ENCODE measurements at places on chromosomes 13 and 19. TPM values are rescaled to one million over a fixed set of nuclear protein-coding genes. Genes with fewer than 3 reads are reported as not detected.

DNA sequence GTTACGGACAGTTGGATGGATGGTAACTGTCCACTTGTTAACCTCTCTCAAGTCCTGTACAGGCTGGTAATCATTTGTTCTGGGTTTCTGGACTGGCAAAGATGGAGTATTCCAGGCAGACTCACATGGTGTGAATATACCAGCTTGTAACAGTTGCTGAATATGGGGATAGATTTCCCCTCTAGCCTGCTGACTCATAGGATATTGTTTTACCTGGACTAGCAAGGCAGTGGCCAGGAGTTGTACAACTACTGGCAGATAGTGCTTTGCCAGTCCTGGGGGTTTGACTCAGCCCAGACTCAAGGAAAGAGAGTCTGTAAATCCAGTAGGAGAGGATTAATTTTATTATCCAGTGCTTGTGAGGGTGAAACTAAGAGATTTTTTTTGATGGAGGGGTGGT is 74.0 kb downstream of the ZNF100 start:
- H3K27me3 ChIP-seq = no peaks in the 10 kb centered on the region
- DNase-seq = no peak
- no peak overlapping the region for H3K27ac ChIP-seq
- H3K36me3 ChIP-seq = no peaks in the 10 kb centered on the region
- H3K4me3 ChIP-seq = no peak overlapping the region
- H3K4me1 ChIP-seq = no peaks in the 10 kb centered on the region

DNA sequence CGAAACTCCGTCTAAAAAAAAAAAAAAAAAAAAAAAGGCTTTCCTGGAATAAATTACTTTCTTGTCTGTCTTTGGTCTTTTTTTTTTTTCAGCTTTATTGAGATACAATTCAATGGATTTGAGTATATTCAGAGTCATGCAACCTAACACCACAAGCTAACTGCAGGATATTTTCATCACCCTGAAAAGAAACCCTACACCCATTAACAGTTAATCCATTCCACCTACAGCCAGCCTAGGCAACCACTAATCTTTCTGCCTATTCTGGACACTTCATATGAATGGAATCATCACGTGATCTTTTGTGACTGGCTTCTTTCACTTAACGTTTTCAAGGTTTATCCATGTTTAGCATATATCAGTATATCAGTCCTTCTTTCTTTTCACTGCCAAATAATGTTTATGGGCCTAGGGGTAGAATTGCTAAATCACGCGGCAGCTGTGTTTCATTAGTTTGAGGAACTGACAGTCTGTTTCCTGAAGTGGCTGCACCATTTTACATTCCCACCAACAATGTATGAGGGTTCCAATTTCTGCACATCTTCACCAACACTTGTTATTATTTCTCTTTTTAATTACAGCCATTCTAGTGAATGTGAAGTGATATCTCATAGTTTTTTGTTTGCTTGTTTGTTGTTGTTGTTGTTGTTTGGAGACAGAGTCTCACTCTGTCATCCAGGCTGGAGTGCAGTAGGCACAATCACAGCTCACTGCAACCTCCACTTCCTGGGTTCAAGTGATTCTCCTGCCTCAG is 19.9 kb downstream of the LRFN3 start:
- H3K27ac ChIP-seq = no peak overlapping the region
- no peaks in the 10 kb centered on the region for H3K27me3 ChIP-seq
- no peak for DNase-seq
- no peaks in the 10 kb centered on the region for H3K36me3 ChIP-seq

TICAM1 gene
- total RNA-seq = 14.0 TPM

GRCh38 chr19:1377965-1378785 is 5.5 kb upstream of the NDUFS7 start:
- H3K4me1 ChIP-seq = no peaks in the 10 kb centered on the region
- H3K27ac ChIP-seq = no peak overlapping the region
- DNase-seq = no peak
- no peak overlapping the region for H3K4me3 ChIP-seq
- peaks cover 2% of the 10 kb centered on the region for H3K36me3 ChIP-seq
- no peaks in the 10 kb centered on the region for H3K27me3 ChIP-seq

DNA sequence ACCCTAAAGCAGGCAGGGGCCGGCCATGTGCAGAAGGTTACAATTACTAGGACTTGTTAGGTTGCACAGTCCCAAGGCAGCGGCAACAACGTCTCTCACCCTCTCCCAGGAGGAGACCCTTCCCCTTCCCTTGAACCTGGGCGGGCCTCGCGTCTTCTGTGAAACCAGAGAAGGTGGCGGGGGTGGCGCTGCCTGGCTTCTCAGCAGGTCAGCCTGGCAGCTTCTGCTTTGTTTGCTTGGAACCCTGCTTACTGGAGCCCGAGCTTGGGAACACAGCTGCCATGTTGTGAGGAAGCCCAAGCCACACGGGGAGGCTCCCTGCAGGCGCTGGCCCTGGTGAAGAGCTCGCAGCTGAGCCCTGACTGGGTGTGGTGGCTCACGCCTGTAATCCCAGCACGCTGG is 15.5 kb downstream of the MKNK2 start:
- H3K4me1 ChIP-seq = no peaks in the 10 kb centered on the region
- no peak for DNase-seq
- no peak overlapping the region for H3K4me3 ChIP-seq
- H3K27ac ChIP-seq = no peak overlapping the region
- no peaks in the 10 kb centered on the region for H3K27me3 ChIP-seq

ADM5 gene
- total RNA-seq = 4.8 TPM

SIX5 gene
- 17.8 TPM for total RNA-seq

GRCh38 chr13:51134763-51135365 is 23.8 kb upstream of the C13orf42 start:
- no peak for DNase-seq
- no peaks in the 10 kb centered on the region for H3K4me1 ChIP-seq
- no peaks in the 10 kb centered on the region for H3K27me3 ChIP-seq
- H3K36me3 ChIP-seq = no peaks in the 10 kb centered on the region

CAPN12 gene
- 2.8 TPM for total RNA-seq

DNA sequence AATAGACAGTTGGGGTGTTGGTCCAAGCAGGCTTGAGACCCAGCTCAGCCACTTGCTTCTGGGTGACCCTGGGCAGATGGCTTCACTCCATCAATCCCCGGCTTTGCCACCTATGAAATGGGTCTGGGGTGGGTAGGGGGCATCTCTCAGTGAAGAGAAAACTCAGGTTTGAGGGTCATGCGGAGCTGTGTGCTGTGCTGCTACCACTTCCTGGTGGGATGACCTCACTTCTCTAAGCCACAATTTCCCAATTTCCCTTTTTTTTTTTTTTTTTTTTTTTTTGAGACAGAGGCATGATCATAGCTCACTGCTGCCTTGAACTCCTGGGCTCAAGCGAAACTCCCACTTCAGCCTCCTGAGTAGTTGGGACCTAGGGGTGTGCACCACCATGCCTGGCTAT is 4.6 kb upstream of the PLAUR start:
- no peaks in the 10 kb centered on the region for H3K4me1 ChIP-seq
- H3K4me3 ChIP-seq = no peak overlapping the region
- no peak for DNase-seq

CLASRP gene
- 79.9 TPM for total RNA-seq

DNA sequence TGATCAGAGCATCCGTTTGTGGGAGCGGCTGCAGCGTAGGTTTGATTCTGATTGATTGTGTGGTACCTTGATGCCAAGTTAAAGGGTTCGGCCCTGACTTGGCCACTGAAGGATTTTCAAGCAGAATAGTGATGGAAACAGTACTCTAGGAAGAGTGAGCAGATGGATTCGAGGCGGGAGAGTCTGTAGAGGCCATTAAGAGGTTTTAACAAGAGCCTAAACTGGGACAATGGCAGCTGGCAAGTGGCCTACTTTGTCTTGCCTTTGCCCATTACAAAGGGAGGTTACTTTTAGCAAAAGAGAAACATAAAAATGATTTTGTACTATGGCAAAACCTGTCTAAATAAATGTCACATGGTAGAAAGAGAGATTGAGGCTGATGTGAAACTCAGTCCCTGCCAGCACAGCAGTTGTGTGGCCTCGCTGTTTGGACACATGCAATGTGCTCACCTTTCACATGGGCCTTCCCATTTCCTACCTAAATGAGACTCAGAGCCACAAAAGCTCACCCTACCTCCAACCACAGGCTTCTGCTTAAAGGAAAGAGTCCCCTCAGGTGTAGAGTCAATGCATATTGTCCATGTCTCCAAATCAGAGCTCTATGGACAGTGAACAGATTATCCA is 62.4 kb upstream of the RAP2A start:
- H3K4me3 ChIP-seq = no peak overlapping the region
- H3K36me3 ChIP-seq = no peaks in the 10 kb centered on the region
- no peak for DNase-seq
- no peaks in the 10 kb centered on the region for H3K4me1 ChIP-seq

CABP5 gene
- not detected for total RNA-seq

All from aorta (tissue), 5 donors.